RPMI8226 (cell line): ENCODE measurements at places on chromosomes 1 and 21.

DNA sequence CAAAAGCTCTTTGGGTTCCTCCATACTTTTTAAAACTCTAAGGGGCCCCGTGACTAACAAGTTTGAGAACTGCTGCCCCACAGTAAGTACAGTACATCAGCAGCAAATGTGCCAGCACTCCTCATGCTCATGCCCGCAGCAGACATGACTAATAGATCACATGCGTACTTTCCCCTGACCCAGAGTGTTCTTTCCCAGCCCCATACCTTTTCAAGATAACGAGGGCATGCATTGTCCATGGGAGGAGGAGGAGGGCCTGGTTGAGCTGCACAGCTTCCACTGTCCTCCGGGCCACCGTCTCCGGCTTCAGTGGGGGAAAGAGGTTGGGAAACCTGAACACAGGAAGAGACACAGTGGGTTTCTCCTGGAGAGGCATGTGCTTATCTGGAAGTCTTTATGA, 45.5 kb downstream of the DHRS3 start:
- no peak for DNase-seq

DNA sequence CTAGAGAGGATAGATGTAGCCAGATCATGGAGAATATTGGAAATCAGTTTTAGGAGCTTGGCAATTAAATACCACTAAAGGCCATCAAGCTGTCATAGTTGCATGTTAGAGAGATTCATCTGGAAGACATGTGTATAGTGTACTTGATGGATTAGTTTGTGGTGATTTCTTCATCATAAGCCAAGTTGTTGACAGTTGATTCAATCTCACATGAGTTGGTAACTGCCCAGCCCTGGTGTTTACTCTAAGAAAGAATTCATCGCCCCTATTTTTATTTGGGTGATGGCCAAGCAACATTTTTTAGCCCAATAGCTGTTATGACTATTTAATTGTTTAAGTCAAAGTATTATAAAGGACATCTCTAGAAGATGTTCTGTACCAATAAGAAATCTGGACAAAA, 737.6 kb downstream of the PLA2G4A start:
- DNase-seq = no peak

DNA sequence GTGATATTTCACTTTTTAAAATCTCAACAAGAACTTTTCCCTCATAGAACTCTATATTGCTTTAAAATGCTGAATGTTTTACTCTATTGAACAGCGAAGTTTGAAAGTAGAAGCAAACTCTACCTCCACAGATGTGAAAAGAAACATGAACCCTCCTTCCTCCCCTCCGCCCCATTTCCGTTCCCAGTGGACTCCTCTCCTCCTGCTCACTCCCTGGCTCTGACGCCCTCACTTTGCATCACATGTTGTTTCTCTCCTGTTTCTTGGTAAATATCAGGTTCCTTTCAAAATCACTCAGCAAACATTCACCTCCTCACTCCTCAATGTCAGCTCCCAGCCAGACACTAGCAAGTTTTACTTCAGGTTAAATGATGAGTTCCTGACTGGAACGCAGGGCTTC, 34.6 kb downstream of the KCNH1 start:
- DNase-seq = no peak

DNA sequence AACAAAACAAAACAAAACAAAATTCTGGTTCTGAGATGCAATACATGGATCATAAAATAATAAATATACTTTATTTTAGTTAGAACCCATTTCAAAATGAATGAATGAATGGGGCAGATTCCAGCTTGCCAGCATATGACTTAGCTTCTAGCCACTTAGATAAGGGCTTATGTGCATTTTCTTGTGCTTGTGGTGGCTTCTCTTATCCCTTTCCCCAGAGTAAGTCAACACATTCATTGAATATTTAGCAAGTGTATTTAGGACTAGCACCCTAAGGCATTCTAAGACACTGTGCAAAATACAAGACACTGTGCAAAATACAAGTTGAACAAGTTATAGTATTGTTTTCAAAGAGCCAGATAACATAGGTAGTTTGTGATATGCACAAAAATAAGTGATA, 4.7 kb downstream of the ADIPOR1 start:
- DNase-seq = no peak

DNA sequence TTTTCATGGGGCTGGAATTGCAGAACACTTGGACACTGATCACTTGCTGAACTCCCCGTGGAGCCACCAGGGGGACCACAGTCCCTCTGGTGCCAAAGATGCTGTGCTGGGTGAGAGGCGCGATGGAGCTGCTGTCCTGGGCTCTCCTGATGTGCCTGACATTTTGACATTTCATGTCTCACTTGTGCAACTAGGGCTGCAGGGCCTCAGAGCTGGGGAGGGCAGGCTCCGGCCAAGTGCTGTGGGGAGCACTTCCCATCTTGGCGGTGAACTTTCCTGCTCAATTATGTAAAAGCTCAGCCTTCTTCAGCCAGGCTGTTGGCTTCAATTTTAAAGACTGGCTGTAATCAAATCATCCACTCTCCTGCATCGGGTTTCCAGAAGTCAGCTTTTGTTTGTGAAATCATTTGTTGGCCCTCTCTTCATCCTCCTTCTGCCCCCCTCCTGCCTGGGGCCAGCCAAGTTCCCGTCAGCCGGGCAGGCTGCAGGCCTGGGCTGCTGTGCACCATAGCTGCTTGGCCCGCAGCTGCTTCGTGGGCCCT, 36.8 kb downstream of the KCNAB2 start:
- DNase-seq = no peak

DNA sequence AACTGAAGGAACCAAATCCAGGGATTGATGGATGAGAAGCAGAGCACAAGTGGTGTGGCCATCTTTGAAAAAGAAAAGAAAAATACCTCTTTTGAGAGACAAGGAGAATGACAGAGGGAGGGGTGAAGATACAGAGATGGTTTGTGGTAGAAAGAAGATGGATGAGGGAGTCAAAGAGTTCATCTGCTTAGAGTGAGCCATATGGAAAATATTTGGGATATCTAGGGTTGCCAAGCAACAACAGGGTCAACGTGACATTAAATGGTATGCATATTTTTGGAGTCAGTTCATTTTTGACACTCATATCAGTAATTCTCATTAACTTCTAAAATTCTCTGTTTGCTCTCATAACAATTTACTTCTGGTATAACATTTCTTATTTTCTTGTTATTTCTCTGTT, 50.7 kb downstream of the MACF1 start:
- DNase-seq = no peak

DNA sequence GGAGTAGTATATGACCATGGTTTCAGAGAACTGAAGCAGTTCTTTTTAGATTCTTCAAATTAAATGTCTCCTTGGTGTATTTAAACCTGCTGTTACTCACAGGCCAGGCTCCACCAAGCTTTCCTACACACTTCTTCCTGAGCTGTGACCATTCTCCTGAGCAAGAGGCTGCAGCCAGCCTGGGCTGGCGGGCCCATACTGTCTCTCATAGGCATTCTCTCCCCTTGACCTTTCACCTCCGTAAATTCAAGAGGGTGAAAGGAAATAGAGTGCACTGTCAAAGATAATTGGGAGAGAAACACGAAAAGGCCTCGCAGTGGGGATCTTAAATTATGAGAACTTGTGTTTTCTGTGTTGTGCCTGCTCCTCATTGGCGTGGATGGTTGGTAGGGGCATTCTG, 2.3 kb downstream of the ARF1 start:
- no peak for DNase-seq

DNA sequence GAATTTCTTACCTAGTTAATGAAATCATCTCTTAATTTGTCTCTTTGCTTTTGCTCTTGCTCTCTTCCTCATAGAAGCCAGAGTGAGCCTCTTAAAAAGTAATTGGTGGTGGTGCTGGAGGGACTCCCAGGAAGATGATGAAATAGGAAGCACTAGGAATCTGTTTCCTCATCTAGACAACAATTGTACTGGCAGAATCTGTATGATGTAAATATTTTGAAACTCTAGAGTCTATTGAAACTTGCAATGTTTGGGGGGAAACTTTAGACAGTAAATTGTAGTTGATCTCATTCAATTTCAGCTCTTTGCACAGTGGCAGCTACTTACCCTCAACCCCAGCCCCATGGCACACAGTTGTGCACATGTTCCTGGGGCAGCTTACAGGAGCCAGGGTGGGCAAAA, 10.6 kb downstream of the RGSL1 start:
- DNase-seq = no peak
